ENCODE measurements at places on chromosomes 7 and 10.

DNA sequence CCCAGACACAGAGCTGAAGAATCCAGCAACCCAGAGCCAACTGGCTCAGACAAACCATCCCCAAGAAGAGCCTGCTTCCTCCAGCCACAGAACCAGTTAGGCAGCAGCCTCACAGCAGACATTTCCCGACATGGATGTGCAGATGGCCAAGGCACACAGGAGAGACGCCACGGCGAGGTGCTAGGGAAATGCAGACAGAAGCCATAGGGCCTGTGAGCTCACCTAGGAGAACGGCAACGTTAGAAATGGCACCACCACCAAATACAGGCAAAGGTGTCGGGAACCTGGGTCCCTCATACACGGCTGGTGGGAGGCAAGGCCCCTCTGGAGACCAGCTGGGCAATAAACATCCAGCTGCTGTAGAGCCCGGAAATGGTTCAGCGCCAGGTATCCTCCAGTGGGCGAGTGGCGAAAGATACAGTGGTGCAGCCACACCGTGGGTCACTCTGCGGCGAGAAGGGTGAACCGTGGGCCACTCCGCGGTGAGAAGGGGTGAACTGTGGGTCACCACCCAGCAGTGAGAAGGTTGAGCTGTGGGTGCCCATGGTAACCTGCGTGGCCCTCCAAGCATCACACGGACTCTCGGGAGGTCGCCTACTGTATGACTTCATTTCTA, 31.2 kb downstream of the JAKMIP3 start:
- no peak for DNase-seq

- DNase-seq, result no peak
Observed at GRCh38 chr10:100103581-100103980, 21.9 kb upstream of the CPN1 start.

DNA sequence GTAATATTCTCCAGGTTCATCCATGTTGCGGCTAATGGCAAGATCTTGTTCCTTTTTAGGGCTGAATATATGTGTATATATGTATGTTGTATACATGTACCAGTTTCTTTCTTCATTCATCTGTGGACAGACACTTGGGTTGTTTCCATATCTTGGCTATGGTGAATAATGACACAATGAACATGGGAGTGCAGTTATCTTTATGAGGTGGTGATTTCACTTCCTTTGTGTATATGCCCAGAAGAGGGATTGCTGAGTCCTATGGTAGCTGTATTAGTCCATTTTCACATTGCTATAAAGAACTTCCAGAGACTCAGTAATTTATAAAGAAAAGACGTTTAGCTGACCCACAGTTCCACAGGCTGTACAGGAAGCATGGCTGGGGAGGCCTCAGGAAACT, 17.1 kb upstream of the TSPAN15 start:
- DNase-seq, result no peak

GRCh38 chr10:49007129-49007528, 67.5 kb upstream of the LRRC18 start:
- DNase-seq, result no peak

Measured in T-helper 9 cell (primary cell).